ENCODE measurements at places on chromosomes 16 and 17.

- DNase-seq = no peak
Observed at GRCh38 chr17:9647014-9647413, 1.7 kb downstream of the USP43 start.

GRCh38 chr17:43090022-43090421, 35.1 kb downstream of the BRCA1 start:
- DNase-seq = no peak

GRCh38 chr17:58215685-58216084, 3.4 kb downstream of the MKS1 start:
- DNase-seq = no peak

DNA sequence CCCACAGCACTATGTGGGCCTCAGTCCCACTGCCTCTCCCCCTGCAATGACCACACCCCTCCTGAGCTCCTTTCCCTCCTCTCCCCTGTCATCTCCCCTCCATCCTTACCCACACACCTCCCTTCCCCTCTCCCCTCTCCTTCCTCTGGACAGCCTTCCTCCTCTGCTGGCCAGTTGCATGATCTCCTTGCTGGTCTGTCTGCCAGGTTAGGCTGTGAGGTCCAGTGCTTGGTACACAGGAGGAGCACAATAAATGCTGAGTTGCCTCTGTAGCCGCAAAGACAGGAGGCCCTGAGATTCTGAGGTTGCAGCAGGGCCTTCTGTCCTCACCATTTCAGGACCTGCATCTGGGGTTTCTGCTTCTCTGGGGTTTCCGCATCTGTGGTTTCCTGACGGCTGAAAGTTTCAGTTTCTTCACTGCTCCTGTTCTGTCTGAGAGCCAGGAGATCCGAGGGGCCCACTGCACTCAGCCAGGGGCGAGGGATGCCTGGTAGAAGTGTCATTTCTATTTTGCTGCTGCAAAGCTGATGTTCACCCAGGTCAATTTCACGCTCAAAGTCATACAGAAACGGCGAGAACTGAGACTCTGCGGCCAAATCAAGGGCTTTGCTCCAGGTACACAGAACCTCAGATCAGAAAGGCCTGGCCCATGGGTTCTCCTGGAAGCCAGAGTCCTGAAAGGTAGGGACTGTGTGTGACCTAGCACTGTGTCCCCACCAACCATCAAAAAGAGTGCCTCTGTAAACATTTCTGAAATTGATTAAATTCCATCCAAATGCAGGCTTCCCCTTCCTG, 4.6 kb upstream of the SLC12A3 start:
- no peak for DNase-seq

GRCh38 chr16:78450255-78450654, 350.8 kb downstream of the WWOX start:
- DNase-seq = no peak

- no peak for DNase-seq
Observed at GRCh38 chr17:54770836-54771235, 129.8 kb upstream of the TOM1L1 start.

DNA sequence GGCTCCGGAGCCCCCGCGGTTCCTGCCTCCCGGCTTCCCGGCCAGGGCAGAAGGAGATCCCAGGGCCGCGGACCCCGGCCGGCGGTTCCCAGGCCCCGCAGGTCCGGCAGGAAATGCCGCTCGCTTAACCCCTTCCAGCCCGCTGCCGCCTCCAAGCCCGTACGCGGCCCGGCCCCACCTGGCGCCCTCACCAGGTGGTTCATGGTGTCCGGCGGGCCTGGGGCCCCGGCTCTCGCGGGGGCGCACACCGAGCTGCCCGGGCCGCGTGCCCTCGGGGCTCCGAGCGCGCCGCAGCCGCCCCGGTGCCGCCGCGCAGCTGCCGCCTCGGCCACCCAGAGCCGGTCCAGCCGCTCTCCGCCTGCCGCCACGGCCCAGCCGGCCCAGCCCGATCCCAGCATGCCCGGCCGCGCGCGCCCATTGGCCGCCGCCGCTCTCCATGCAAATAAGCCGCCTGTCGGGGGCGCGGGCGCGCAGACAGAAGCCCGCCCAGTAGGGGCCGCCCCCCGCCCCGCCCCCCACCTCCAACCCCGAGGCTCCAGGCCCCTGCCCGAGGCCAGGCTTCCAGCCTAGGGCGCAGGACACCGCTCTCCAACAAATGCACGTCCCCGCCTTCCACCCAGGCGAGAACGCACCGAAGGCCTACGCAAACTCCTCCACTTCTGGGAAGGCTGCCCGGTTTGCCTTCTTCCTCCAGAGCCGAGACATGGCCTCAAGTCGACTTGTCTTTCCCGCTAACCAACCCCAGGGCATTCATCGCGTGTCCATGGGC, at the start of gene BCAR1:
BCAR1 (minus strand) TSS at position 345 of the 769 bp plus-strand sequence; CDS start at position 203, 142 bp downstream.
- DNase-seq = no peak

GRCh38 chr16:19810817-19811731, 73.6 kb downstream of the GPRC5B start:
- no peak for DNase-seq

DNA sequence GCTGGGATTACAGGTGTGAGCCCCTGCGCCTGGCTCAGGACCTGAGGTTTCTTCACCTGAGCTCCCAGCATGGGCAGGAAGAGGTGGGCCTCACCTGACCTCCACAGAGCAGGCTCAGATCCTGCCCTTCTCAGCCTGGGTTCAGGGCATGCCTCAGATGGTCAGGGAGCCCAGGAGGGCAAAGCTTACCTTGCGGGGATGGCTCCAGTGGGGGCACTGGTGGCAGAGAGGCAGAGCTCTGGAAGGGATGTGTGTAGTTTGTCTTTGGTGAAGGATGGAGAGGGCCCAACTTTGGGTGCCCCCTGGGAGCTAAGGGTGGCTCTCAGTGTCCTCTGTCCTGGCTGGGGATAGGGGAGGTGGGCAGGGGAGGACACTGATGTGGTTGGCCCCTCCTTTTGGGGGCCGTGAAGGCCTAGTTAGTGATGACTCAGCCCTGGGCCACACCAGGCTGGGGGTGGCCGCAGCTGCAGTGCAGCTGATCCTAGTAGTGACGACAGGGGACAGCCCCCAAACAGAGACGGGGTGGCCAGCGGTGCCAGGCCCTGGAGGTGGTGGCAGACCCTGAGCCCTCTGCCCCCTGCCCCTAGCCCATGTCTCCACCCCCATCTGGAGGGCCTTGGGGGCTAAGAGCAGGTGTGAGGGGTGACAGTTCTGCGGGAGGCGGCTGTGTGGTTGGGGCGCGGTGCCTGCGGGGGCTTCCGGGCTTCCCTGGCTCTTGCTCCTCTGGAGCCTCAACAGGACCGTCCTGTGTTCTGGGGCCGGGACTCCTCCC, 5.8 kb downstream of the NHERF2 start:
- no peak for DNase-seq

GRCh38 chr16:67967958-67968399, 458 bp downstream of the SLC12A4 start:
- DNase-seq = no peak

DNA sequence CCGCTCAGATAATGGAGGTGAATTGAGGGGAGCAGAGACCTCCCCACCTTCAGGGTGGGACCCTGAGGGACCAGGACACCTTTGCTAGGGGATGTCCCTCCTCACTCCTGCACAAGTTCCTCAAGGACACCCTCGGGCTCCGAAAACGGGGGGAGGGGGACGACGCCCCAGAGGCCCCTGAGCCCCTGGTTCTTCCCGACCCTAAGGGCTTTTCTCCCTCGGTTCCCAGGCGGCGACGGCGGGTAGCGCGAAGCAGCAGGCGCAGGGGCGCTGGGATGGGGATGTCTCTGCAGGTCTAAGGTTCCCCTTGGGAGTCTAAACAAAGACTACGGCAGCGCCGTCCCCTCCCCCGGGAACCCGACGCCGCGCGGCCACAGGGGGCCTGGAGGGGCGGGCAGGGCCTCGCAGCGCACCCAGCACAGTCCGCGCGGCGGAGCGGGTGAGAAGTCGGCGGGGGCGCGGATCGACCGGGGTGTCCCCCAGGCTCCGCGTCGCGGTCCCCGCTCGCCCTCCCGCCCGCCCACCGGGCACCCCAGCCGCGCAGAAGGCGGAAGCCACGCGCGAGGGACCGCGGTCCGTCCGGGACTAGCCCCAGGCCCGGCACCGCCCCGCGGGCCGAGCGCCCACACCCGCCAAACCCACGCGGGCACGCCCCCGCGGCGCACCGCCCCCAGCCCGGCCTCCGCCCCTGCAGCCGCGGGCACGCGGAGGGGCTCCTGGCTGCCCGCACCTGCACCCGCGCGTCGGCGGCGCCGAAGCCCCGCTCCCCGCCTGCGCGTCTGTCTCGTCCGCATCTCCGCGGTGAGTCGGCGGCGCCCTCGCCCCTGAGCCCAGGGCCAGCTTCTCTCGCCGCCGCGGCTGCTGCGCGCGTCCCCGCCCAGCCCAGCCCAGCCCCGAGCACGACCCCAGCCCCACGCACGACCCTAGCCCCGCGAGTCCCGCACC, 36.7 kb upstream of the NDRG4 start:
- no peak for DNase-seq

- DNase-seq = no peak
Observed at GRCh38 chr17:17626151-17626805, 34.8 kb upstream of the PEMT start.

GRCh38 chr17:28657756-28658155, 4.0 kb downstream of the SDF2 start:
- DNase-seq = no peak

- no peak for DNase-seq
Observed at GRCh38 chr16:78278056-78278450, 178.6 kb downstream of the WWOX start.

GRCh38 chr17:4173781-4174180, 30.8 kb downstream of the CYB5D2 start:
- no peak for DNase-seq

GRCh38 chr16:48597563-48598387, 12.2 kb downstream of the N4BP1 start:
- no peak for DNase-seq

DNA sequence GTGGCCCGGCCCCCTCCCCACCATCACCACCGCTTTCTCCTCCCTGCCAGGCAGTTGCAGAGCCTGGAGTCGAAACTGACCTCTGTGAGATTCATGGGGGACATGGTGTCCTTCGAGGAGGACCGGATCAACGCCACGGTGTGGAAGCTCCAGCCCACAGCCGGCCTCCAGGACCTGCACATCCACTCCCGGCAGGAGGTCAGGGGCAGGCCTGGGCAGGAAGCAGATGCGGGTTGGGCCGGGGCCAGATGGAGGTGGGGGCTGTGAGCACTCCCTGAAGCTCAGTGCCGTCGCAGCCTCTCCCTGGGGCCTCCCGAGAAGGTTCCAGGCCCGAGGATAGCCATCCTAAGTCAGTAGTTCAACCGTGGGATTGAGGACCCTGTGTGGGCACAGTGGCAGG, 14.2 kb upstream of the ADGRG3 start:
- DNase-seq = no peak

DNA sequence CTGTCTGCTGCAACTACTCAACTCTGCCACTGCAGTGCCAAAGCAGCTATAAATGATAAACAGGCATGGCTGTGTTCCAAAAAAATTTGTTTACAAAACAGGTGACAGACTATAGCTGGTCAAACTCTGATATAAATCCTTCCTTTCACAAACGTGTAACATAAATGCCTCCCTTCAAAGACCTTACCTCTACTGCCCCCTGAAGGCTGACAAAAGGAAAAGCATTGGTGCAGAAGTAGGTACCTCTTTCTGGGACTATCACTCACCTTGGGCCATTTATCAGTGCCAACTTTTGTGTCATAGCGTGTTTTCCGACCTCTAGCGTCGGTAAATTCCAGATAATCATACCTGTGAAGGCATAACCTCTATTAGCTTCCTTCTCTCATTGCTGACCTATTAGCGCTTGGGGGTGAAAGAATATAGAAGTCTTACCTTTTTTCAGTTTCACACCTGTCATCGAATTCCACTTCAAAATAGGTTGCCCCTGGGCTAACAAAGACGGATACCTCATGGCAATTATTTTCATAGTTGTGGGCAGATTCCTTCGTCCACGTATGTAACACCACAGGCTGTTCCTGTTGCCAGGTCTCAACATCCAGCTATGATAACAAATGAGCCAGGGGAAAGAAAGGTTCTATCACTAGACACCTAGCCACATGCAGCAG, 67.9 kb downstream of the ZZEF1 start:
- no peak for DNase-seq

DNA sequence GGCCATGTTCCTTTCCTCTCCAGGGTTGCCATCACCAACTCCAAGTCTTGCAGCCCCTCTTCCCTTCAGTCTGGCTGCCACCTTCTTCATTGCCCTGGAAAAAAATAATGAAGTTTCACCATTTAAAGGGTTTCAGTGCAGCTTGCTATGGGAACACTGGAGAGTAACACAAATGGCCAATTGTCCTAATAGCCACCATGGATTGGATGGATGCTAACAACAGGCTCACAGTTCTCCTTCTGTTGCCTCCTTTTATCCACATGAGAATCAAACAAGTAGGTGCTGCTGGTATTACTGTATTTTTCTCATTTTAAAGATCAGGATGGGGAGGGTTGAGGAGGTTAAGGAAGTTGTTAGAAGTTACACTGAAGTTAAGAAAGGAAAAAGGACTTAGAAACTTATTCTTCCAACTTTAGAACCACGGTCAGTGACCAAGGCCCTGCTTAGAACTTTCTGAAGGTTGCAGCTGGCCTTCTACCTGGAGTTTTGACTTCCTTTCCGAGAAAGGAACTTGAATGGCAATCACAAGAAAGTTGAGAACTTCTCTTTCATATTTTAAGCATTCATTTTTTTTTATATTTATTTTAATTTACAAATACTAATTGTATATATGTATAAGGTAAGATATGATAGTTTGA, 198.0 kb upstream of the MAF start:
- DNase-seq = no peak

DNA sequence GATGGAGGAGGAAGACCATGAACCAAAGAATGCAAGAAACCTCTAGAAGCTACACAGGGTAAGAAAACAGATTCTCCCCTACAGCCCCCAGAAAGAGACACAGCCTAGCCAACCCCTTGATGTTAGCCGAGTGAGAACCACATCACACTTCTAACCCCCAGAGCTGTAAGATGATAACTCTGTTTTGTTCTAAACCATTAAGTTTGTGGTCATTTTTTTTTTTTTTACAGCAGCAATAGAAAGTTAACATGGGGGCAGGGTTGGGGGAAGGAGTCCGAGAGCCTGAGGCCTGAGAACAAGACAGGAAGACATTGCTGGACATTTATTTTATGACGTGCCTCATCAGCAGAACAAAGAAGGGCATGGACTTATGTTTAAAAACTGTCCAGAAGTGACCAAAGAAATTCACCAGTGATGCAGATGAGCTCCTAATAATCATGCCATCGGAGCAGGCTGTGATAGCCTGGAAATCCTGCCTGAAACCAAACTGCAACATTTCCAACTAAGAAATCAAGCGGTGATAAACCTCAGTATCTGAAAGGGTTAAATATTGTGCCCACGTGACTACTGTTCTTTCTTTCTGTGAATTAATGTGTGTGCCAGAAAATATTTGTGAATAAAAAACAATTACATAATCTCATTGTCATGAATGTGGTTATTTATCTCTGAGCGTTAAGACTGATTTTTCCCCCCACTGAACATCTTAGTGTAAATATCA, 1.1 kb downstream of the ABCA9 start:
- no peak for DNase-seq

- no peak for DNase-seq
Observed at GRCh38 chr17:46154151-46154816, 38.9 kb downstream of the KANSL1 start.

- no peak for DNase-seq
Observed at GRCh38 chr16:30053376-30054015, 12.1 kb upstream of the ALDOA start.

- DNase-seq = no peak
Observed at GRCh38 chr16:57585051-57585687, 42.7 kb downstream of the ADGRG5 start.
